ENCODE measurements at places on chromosomes 13 and 19.

DNA sequence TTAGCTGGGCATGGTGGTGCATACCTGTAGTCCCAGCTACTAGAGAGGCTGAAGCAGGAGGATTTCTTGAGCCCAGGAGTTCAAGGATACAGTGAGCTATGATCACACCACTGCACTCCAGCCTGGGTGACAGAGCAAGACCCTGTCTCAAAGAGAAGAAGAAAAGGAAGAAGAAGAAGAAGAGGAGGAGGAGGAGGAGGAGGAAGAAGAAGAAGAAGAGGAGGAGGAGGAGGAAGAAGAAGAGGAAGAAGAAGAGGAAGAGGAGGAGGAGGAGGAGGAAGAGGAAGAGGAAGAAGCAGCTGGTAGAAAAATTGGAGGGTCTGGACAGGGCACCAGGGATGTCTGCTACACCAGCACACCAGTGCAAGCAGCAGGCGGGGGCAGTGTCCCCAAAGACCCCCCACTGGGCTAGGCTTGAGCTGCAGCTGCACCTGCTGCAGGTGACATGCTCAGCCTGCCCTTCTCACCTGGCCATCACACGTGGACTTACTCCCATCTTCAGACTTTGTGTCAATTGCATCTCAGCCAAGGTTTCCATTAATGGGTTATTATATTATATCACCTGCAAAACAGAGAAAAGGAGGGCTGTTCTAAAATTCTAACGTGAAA lies 180.9 kb upstream of the ZNF507 start:
- no peak for DNase-seq

DNA sequence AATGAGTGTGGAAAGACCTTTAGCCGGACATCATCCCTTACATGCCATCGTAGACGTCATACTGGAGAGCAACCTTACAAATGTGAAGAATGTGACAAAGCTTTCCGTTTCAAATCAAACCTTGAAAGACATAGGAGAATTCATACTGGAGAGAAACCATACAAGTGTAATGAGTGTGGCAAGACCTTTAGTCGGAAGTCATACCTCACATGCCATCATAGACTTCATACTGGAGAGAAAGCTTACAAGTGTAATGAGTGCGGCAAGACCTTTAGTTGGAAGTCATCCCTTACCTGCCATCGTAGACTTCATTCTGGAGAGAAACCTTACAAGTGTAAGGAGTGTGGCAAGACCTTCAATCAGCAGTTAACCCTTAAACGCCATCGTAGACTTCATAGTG lies 11.7 kb upstream of the ZNF813 start:
- DNase-seq = no peak

- DNase-seq = no peak
Observed at GRCh38 chr13:101242720-101243119, 173.6 kb downstream of the NALCN start.

GRCh38 chr19:52945652-52946321 lies 16.9 kb downstream of the ZNF816 start:
- DNase-seq = no peak

- DNase-seq = no peak
Observed at GRCh38 chr19:48716562-48717291, 2.8 kb downstream of the MAMSTR start.

GRCh38 chr13:72651144-72651543 lies 76.3 kb downstream of the MZT1 start:
- no peak for DNase-seq

GRCh38 chr13:41463838-41464602 lies 6.7 kb downstream of the RGCC start:
- no peak for DNase-seq

DNA sequence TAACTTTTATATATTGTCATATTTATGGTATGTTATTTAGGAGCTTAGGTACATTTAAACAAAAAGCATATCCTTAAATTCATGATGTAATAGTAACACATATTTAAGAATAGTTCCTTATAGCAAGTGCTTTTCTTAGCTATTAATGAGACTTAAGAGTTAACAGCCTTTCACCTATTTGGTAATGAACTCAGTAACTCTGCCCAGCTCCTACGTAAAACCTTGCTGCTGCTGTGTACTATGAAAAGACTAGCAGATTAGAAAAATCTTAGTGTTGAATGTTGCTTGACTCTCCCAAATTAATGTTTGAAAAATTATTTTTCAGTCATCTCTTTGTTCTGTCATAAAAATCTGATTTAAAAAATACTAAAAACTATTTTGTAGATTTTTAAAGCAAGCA lies 6.9 kb downstream of the GPR180 start:
- no peak for DNase-seq

GRCh38 chr19:37903096-37903495 lies 3.3 kb downstream of the WDR87 start:
- no peak for DNase-seq

- no peak for DNase-seq
Observed at GRCh38 chr13:37068962-37069361, 9.5 kb upstream of the SUPT20H start.

GRCh38 chr19:12527034-12527836 lies 24.0 kb downstream of the ZNF564 start:
- no peak for DNase-seq

DNA sequence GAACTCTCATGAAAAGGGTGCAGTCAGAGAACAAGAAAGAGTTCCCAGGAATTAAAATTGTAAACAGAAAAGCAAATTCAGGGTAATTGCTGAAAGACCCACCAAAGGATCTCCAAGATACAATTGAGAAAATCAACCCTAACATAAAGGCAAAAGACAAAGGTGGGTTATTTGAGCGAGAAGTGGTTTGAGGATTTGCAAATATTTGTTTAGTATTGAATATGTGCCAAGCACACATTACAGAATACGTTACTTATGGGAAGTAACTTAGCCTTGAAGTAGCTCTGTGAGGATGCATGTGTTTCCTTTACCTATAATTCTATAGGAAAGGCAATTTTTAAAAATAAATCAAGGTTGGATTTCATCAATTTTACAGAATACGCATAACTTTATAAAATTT lies 10.0 kb upstream of the CEACAM21 start:
- no peak for DNase-seq

- no peak for DNase-seq
Observed at GRCh38 chr13:63438951-63439350, 2023.3 kb upstream of the PCDH20 start.

DNA sequence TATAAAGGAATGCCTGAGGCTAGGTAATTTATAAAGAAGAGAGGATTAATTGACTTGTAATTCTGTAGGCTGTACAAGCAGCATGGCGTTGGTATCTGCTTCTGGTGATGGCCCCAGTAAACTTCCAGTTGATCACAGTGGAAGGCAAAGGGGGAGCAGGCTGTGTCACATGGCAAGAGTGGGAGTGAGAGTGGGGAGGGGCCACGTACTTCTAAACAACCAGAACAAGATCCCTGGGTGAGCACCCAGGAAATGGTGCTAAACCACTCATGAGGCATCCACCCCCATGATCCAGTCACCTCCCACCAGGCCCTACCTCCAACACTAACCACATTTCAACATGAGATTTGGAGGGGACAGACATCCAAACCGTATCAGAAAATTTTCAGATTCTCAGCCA lies 3.0 kb upstream of the RNF113B start:
- DNase-seq = no peak

DNA sequence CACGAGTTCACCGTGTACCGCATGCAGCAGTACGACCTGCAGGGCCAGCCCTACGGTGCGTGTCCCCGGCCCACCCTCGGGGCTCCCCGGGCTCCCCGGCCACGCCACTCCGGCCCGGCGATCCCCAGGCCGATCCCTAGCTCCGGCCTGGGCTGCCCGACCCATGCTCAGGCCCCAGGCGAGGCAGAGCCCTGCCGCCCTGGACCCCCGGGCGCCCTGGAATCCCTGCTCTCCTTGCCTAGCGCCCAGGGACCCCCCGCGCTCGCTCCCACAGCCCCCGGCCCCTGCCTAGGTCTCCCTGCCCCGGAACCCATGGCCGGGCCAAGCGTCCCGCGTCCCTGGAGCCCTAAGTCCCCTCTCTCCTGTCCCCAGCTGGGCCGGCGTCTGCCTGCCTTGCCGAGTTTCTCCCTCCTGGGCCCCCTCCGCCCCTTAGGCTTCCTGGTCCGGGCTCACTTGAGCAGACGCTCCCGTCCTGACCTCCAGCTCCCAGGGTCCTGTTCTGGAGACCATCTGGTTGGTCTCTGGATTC lies 494 bp downstream of the NCLN start:
- no peak for DNase-seq

- DNase-seq = no peak
Observed at GRCh38 chr13:105442949-105443699, 1092.3 kb downstream of the EFNB2 start.

- no peak for DNase-seq
Observed at GRCh38 chr13:100746953-100747683, 72.5 kb upstream of the TMTC4 start.

- DNase-seq = no peak
Observed at GRCh38 chr19:47028195-47028601, 8.6 kb downstream of the NPAS1 start.

- no peak for DNase-seq
Observed at GRCh38 chr13:80666782-80667552, 326.0 kb upstream of the SPRY2 start.

DNA sequence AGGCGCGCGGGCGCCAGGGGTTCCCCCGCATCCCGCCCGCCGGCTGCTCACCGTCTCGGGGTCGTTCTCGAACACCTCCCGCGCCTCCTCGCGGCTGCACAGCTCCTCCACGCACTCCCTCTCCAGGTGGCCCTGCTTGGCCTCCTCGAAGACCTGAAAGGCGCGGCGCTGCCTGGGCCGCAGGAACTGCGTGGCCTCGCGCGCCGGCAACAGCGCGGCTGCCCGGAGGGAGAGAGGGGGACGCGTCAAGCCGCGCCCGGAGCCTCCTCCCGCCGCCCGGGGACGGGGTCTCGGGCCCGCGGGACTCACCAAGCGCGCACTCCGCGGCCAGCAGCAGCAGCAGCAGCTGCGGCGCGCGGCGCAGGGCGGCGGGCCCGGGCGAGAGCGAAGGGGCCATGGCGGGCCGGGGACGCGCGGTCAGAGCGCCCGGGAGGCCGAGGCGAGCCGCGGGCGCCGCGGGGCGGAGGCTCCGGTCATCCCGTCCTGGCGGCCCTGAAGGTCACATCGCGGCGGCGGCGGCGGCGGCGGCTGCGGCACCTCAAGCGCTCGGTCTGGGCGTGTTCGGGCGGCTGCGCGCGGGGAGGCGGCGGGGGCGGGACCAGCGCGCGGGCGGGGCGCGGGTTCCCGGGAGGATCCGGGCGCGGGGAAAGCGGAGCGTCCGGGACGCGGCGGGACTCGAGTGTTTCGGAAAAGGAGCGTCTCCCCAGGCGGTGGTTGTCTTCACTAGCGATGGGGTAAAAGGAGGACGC lies at the start of gene GAS6:
TSS of gene GAS6 (minus strand) at position 553 of the 749 bp plus-strand sequence. CDS start at position 397, 156 bp downstream.
- DNase-seq = no peak

- no peak for DNase-seq
Observed at GRCh38 chr19:485077-485476, 11.2 kb upstream of the MADCAM1 start.

- peak; percentile 51 for DNase-seq
Observed at GRCh38 chr19:49890349-49891311, 6.1 kb downstream of the IL4I1 start.

GRCh38 chr19:13256918-13257317 lies 106.7 kb downstream of the IER2 start:
- DNase-seq = no peak

DNA sequence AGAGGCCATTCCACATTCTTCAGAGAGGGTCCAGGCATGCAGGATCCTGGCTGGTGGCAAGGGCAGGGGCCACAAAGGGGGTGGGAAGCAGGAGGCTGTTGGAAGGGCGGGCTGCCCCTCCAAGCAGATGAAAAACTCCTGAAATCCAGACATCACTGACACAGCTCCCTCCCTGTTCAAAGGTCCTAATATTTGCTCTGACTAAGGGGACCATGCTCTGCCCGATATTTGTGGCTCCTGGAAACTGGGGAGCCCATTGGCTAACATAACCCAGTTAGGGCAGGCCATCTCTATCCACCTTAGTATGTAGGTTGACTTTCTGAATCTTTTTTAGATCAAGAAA lies 3.3 kb upstream of the CDX2 start:
- no peak for DNase-seq

GRCh38 chr13:79451500-79451962 lies 29.4 kb upstream of the NDFIP2 start:
- DNase-seq = peak; percentile 73

DNA sequence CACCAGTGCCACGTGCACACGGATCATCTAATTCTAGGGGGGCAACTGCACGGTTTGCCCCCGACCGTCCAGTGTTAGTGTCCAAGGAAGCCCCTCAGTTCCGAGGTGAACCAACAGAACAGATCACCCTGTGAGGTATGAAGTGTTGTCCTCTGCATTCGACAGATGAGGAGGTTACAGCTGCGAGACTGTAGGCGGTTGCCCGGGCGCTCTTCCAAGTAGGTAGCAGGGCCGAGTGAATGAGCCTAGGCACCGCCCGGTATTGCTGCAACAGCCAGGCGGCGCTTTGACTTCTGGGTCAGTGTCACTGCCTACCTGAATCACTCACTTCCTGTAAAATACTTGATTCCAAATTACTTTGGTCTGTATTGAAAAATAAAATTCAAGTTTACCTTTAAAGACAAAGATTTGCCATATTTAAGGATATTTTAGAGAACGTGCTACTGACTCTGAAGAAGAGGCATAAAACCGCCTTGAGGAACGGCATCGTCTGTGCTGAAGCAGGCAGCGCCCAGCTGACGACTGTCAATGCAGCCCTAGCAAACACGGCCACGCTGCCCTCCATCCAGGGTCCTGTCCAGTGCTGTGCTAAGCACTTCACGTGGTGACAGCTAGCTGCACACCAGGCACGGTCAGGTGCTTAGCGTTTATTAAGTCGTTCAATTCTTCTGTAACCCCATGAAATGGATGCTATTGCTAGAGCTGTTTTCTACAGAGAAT lies 19.3 kb upstream of the RASA3 start:
- DNase-seq = no peak

- no peak for DNase-seq
Observed at GRCh38 chr19:49229416-49229815, 71.8 kb downstream of the TRPM4 start.

DNA sequence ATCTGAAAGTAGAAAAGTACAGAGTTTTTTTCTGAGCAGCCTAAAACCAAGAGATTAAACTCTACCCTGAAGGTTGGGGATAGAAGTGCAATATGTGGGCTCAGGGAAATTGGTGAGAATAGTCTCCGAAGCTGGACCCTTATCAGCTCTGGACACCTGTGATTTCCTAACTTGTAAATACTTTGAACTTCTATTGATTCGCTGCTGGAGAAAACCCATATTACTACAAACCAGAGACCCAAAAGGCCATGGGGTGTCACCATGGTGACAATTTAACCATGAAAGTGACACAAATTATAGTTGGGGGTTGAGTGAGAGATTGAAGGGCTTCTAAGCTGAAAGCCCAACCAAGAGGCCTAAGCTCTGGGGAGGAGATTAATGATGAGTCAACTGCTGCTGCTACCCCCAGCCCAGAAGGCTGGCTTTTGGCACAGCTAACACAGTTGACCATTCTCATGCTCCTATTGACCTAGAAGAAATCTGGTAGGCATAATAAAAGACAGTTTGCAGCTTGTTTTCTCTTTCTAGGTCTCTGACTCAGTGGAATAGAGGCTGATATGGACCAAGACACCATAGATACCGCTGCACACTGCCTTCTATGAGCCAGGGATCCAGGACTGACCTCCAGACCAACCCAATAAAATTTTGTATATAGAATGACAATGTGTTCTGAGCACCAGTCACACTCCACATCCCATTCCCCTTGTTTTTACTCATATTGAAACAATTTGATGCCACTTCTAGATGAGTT lies 131.9 kb upstream of the FNDC3A start:
- DNase-seq = no peak

GRCh38 chr19:8332976-8333766 lies 9.9 kb downstream of the KANK3 start:
- no peak for DNase-seq

Data from stimulated activated CD8-positive, alpha-beta memory T cell treated with anti-CD3 and anti-CD28 coated beads, Interleukin-15, amount 100 ng/mL, for 1 hour (primary cell).